ENCODE measurements at places on chromosomes 13 and 19.
A peak's percentile ranks its signal among the peaks of the same experiment; 100 is the strongest.

GRCh38 chr13:113959198-113959597, 14.7 kb downstream of the C13orf46 start:
- DNase-seq, result no peak

GRCh38 chr13:102237230-102237629, 164.6 kb downstream of the FGF14 start:
- DNase-seq, result no peak

- DNase-seq, result peak; percentile 57
These were observed 4.2 kb upstream of the LRRC25 start for GRCh38 chr19:18401580-18402112.

DNA sequence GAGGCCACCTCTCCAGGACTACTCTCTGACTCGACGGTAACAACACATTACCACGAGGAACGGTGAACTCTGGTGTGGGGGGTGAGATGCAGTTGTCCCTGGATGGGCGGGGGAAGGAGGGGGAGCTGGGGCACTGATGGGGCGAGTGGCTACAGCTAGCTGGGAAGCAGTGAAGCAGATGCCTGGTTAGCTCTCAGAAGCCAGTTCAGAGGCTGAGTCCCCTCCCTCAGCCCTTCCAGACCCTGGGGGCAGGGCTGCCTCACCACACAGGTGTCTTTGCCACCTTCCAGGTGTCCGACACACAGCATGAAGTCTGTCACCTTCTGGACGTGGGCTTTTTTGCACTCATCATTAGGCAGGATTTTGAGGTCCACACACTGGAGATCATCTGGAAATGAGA, 4.0 kb downstream of the KLK1 start:
- DNase-seq, result no peak

DNA sequence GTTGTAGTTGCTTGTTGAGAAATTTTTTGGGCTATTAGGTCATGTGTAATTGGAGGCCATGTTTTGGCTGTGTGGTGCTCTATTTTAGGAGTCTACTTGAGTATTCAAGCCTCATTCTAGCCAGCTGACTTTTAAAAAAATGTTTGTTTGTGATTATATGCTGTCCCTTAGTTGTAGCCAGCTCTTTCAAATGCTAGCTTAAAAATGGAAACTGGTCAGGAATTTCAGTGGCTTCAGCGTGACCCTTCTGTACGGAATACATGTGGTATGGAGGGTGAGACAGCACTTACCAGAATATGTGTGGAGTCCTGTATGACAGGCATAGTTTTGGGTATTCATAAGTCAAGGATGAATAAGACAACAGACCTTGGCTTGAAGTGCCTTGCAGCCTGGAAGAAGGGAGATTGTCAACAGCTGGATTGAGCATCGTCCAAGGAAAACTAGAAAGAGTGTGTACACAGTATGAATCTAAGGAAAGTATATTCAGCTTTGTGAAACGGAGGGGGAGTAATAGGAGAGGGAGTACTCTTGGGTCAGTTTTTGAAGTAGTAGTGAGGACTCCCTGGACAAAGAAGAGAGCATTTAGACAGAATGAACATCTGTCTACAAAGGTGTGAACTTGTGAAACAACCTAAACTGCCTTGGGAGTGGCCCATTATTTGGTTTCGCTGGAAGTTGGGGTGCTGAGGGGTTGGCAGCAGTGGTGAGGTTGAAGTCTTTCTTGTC, 20.0 kb upstream of the WTIP start:
- DNase-seq, result no peak

- DNase-seq, result peak; percentile 56
These were observed 94.0 kb downstream of the KLF12 start for GRCh38 chr13:74040200-74040599.

DNA sequence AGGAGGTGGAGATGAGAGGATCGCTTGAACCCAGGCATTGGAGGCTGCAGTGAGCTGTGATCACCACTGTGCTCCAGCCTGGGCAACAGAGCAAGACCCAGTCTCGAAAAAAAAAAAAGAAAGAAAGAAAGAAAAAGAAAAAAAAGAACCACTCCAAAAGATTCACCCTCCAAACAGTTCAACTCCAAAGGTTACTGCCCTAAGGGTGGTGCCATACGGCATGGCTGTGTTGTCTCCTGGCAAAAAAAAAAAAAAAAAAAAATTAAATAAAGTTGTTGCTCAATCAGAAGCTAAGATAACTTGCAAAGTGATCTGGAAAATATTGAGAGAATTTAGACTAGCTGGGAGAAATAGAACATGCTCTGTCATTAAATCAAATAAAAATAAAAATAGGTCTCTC, 79.5 kb downstream of the KCTD15 start:
- no peak for DNase-seq

GRCh38 chr19:8050274-8051096, 2.1 kb upstream of the CCL25 start:
- DNase-seq, result peak; percentile 80

DNA sequence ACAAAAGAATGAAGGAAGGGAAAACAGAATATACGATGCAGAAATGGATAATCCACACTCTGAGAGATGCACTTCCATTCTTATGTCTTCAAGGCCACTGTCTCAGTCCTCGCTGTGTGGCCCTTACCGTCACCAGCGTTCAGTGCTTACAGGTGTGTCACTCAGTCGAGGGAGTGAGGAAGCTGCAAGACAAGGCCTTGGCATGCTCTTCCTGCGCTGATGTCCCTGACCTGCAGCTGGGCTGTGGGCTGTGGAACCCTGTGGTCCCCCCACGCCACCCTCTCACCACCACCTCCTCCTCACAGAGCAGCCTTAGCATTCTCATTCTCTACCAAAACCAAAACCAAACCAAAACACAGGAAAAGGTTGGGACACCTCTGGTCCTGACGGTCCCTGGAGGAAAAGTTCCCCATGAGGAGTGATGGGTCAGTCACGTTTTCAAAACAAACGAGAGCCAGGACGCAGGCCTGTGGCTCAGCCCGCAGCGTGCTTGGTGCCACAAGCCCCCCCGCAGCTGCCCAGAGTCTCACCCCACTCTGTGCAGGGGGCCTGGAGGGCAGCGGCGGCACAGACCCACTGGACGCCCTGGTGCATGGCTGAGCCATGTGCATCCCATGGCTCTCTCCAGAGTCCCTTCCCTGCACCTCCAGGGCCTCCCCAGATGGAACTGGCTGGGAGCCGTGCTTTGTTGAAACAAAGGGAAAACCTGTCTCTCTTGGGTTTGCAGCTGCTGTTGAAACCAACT, 48.2 kb upstream of the GPR183 start:
- DNase-seq, result no peak
